ENCODE measurements at places on chromosomes 6 and 20. TPM values are rescaled to one million over a fixed set of nuclear protein-coding genes. Genes with fewer than 3 reads are reported as not detected.

DNA sequence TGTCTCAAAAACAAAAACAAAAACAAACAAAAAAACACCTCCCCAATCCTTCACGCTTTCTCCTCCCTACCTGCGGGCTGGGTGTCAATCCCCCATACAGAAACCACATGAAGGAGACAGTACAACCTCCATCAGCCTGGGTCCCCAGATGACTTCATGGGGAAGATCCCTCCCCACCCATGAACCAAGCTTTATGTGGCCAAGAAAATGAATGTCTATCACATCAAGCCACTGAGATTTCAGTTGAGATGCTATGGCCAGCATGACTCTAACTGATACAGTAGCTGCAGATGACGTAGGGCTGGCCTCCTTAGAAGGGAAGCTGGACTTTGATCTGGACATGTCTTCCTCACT is 21.2 kb upstream of the BNIP5 start:
- DNase-seq: no peak

- no peak for DNase-seq
These were observed 33.7 kb downstream of the PTGIS start for GRCh38 chr20:49534255-49534712.

DNA sequence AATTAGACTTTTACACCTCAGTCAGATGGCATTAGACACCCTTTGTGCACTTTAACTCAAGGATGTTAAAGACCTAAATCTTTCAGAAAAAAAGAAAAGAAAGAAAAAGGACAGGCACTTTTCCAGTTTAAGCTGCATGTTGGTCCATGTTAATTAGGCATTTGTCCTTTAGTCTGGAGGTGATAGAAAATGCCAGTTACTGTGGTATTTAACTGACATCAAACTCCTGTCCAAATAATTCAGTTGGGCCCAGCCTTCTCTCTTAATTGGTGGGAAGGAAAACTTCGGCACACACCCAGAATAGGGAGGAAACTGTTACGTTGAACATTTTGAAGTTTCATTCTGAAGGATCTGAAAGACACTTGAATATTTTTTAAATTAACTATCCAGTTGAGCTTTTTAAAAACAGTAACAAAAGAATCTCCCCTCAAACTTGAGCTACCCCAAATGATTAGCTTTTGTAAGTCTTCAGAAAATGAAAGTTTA is 30.3 kb downstream of the RREB1 start:
- no peak for DNase-seq

DNA sequence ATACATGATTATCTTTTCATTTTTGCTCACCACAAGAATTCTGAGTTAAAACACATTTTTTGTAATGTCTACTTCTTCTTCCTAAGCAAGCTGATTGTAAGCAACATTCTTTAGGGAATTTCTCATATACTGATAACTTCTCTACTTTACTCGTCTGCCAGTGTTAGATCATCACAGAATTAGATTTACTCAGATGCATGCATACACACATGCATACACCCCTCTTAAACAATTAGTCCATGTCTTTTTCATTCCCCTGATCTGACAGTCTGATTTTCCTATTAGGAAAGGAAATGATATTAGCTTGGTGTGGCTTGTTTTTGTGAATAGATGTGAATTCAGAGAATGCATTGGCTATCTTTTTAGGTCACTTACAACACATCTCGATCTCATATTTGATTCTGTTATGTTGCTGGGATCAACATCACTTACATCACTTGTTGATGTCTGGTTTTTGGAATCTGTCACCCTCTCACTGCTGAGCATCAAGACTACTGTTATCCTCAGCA is 91.4 kb downstream of the FIG4 start:
- DNase-seq: no peak

DNA sequence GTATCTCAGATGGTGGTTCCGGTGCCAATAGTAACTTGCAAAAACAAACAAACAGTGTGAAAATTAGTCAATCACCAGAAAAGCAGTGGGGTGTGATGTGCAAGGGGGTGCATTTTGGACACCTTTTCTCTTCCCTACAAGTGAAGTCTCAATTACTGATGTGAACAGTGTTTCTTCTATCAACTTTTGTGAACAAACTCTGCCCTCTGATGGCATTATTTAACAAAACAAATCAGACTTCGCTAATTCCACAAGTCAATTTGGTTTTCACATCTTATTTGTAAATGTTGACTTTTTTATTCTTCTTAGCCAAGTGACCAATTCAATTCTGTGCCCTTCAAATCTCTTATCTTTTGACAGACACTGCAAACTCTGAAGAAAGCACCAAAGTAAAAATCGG is 212.2 kb downstream of the UST start:
- DNase-seq: no peak

- no peak for DNase-seq
These were observed 38.6 kb downstream of the OVOL2 start for GRCh38 chr20:18019068-18019467.

DNA sequence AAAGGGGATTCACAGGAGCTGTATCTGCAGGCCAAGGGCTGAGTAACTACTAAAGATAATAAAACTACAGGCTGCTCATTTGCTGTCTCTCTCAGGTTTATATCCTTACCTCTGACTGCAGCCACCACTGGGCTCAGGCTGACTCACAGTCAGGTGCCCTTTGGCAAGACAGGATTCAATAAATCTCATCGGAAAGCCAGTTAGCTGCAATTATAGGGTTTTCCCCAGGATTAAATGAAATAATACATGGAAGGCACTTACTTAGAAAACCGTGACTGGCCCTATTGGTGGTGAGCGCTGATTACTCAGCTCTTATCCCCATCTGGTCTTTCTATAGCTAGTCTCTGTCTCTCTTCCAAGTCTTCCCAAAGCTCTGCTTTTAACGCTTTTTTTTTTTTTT is 26.4 kb downstream of the RMND1 start:
- no peak for DNase-seq

GRCh38 chr6:160142115-160142715 is 20.6 kb downstream of the SLC22A1 start:
- DNase-seq: no peak

Gene MEP1A
- polyA plus RNA-seq: not detected

Measured in urinary bladder (tissue), 4 donors.